NCI-H69 (cell line): ENCODE measurements at places on chromosomes 1 and 21.

GRCh38 chr1:30778154-30778978, 20.8 kb upstream of the LAPTM5 start:
- DNase-seq = peak; percentile 91

- no peak for DNase-seq
Observed at GRCh38 chr21:32549886-32550285, 35.4 kb downstream of the TCP10L start.

GRCh38 chr1:183022202-183023145, 746 bp upstream of the LAMC1 start:
- peak; percentile 75 for DNase-seq

GRCh38 chr21:34365809-34366208, 2.0 kb downstream of the KCNE2 start:
- DNase-seq = no peak

- DNase-seq = no peak
Observed at GRCh38 chr1:115283249-115283648, 54.8 kb downstream of the NGF start.
